Tongue (tissue), 3 donors: ENCODE measurements at places on chromosomes 7 and 10. TPM values are rescaled to one million over a fixed set of nuclear protein-coding genes. Genes with fewer than 3 reads are reported as not detected.

Gene KCNMA1
- total RNA-seq, result 34.3 TPM

- no peak for DNase-seq
These were observed 138.1 kb downstream of the GNAI1 start for GRCh38 chr7:80272560-80273239.

GRCh38 chr10:21125471-21126228 is 228.5 kb upstream of the NEBL start:
- peak; percentile 30 for DNase-seq

Gene FAM24A
- total RNA-seq, result not detected

GRCh38 chr7:133562621-133563020 is 309.7 kb downstream of the EXOC4 start:
- DNase-seq, result no peak

- DNase-seq, result no peak
These were observed 108.1 kb downstream of the ANLN start for GRCh38 chr7:36497775-36498174.

Gene ZFAND4
- 17.2 TPM for total RNA-seq

DNA sequence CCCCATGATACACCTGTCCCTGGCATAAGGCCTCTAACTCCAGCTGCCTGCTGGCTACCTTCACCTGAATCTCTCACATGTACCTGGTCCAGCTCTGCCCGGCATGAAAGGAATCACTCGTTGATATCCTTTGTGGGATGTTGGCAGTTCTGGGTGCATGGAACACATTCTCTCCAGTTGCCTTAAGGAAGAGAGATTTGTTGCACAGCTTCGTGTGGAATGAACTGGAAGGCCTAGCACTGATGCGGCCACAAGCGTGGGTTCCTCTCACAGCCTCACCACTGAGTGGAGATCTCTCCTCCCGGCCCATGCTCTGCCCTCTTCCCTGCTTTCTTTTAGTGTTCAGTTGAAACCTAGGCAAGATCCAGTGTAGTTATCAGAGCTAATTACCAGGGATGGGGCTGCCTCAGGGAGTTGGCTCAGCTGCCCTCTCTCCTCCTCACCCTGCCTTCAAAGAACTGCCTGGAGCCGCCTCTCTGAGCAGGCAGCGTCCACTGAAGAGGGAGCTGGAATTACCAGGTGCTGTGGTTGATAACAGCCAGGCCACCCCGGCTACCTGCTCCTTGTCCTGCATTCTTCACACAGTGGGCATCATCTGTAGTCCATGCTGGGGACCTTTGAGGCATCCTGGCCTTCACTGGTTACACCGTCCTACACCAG is 194.3 kb downstream of the CCDC3 start:
- DNase-seq, result no peak

GRCh38 chr10:624605-625332 is 64.7 kb downstream of the DIP2C start:
- DNase-seq, result no peak

- no peak for DNase-seq
These were observed at the start of gene CPA4 for GRCh38 chr7:130292682-130293257. Gene CPA4 (plus strand): TSS chr7:130293161. CDS start chr7:130293181, 20 bp downstream.

- no peak for DNase-seq
These were observed 14.0 kb downstream of the SLC13A4 start for GRCh38 chr7:135713836-135714470.
